ENCODE measurements at places on chromosomes 2 and 18.

DNA sequence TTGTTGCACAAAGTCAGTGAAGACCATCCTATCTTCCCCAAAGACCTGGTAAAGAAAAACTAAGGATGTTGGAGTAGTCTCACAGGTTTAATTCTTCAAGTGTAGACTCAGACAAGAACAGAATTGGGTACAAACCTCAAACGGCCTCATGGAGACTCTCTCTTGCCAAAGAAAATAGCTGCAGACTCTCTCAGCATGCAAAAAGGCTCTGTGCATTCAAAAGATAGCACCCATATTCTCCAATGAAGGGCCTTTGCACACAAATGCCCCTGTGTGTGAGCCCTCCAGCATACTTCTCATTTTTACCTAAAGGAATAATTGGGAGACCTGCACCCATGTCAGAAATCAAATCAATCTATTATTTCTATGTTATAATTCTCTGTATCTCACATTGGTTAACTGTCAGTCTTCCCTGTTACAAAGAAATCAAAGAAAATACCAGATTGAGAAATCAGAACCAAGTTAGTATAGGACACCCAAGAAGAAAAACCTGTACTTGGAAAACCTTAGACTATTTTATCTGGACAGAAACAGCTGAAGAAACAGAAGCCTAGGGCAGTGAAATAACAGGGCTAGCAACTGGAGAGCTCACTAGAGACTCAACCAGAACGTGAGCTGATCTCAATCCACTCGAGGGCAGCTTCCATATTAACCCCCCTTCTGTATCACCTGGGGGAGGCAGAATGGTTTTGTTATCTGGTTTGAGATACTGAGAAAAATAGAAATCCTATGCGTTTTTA is 134.7 kb upstream of the DNAJC10 start:
- no peak for DNase-seq

GRCh38 chr2:55173438-55174054 is 58.5 kb downstream of the CLHC1 start:
- DNase-seq, result no peak

GRCh38 chr18:70674896-70675295 is 386.1 kb downstream of the SOCS6 start:
- no peak for DNase-seq

- no peak for DNase-seq
Measured at GRCh38 chr2:38170067-38170466, 94.1 kb upstream of the CYP1B1 start.

DNA sequence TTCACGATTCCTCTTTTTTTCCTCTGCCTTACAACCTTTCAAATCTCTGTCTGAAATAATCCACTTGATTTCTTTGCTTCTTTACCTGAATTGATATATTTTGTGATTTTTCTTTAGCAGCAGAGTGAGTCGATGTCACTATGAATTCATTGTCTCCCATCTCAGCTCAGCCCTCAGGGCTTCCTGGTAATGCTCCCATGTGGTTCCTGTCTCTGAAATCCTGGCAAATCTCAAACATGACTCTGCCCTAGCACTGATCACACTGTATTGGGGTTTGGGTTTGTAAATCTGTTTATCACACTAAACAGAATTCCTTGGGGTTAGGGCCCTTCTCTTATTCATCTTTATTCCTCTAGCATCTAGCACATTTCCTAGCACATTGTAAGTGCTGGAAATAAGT is 43.0 kb upstream of the MSTN start:
- DNase-seq, result no peak

- DNase-seq, result no peak
Measured at GRCh38 chr2:221844212-221845020, 272.3 kb upstream of the EPHA4 start.

All from T47D (cell line).